CMK (cell line): ENCODE measurements at places on chromosomes 7 and 10.

GRCh38 chr7:317643-318405 lies 27.9 kb downstream of the FOXL3 start:
- DNase-seq: no peak

DNA sequence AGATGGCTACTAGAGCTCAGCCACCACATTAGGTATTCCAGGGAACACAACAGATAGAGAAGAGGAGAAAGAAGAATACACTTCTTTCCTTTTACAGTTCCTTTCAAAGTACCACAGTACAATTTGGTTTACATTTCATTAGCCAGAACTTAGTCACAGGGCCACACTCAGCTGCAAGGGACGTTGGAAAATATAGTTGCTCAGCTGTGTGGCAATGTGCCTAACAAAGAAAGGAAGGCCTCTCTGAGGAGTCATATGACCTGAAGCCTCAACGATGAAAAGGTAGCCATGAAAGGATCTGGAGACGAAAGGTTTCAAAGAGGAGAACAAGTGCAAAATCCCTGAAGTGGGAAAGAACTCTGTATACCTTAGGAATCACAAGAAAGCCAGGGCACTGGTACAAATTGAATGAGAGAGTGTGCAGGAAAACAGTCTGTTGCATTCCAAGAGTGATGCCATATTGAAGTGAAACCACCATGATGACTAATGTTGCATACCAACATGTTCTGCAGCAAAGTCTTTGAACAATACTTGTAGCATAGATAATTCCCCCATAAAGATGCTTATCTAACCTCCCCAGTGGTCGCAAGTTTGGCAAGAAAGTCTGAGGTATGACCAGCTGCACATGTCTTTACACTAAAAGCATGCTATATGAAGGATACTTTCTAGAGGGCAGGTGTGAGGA lies 278.9 kb downstream of the HPSE2 start:
- DNase-seq: no peak

DNA sequence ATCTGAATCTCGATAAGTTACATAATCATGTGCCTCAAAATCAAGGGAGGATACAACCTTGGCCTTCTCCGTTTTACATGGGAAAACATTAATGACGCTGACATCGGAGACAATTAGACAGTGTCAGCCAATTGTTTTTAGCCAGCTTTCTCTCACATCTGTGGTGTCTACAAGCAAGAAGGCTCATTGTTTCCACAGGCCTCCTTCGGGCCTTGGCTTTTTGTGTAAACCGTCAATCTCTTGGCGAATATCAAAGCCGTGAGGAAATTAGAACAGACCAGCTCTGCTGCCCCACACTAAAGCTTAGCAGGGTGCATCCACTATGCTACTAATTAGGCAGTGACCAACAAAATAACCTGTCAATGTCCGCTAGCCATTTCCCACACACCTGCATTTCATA lies 43.2 kb downstream of the VAX1 start:
- DNase-seq: no peak

GRCh38 chr10:119414081-119414611 lies 128.4 kb downstream of the RGS10 start:
- no peak for DNase-seq

GRCh38 chr10:128130051-128130450 lies 3.8 kb upstream of the MKI67 start:
- no peak for DNase-seq

GRCh38 chr10:108591417-108591816 lies 1331.9 kb downstream of the XPNPEP1 start:
- no peak for DNase-seq

DNA sequence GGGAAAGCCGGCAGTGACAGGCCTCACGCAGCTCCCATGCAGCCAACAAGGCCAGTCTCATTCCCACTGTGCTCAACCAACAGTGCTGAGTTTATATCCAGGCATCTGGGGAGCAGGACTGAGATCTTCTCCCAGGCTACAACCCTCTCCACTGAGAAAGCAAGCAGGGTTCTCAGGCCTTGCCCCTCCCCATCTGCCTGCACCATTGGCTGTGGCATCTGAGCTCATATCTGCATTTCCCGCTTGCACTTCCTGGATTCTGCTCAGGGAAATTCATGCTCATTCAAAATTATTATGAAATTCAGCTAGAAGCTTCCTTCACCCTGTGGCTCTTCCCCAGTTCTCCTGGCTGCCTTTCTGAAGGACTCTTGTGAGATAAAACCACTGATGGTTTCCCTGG lies 1029.0 kb downstream of the GRM8 start:
- no peak for DNase-seq

DNA sequence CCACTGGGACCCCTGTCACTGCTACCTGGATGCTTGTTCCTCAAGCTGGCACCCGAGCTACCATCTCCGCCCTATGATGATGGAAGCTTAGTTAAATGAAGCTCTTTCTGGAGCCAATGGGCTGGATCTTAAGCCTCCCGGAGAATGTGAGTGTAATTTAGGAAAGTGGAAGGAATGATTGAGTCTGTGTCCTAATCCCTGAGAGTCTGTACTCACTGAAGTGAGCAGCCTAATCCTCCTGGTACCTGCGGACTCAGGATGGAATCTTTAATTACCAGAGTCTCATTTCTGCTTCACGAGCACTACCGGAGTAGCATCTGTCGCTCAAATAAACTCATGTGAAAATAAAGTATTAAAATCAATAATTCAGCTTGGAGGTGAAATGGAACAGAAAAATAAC lies 255.5 kb downstream of the WDR37 start:
- no peak for DNase-seq

- DNase-seq: peak; percentile 29
These were observed 19.8 kb downstream of the ERCC6 start for GRCh38 chr10:49518982-49519578.
